ENCODE measurements at places on chromosomes 6 and 20.

- no peak for DNase-seq
Observed at GRCh38 chr20:34768096-34768495, 57.4 kb downstream of the NCOA6 start.

DNA sequence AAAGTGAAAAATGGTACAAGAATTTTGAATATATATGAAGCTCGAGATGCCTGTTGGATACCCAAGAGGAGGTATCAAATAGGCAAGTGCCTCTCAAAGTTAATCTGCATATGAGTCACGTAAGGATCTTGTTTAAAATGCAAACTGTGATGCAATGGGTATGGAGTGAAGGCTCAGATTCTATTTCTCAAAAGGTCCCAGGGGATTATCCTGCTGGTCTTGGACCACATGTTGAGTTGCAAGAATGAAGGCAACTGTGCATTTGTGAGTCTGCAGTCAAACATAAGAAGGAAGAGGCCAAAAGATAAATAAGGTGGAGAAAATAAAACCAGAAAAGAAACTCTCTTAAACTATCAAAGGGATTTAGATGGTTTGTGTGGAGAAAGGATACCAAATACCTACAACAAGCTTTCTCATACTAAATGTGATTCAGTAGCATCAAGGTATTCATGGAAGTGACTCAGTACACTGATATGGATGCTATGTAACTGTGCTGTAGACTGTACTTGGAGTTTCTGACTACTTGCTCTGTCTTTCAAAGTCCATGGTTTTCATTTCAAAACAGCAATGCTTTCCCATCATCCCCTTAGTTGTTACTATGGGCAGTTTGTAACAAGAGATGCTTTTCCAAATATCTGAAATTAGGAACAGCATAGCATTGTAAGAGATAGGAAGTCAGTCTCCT lies 106.3 kb downstream of the GFRAL start:
- no peak for DNase-seq

DNA sequence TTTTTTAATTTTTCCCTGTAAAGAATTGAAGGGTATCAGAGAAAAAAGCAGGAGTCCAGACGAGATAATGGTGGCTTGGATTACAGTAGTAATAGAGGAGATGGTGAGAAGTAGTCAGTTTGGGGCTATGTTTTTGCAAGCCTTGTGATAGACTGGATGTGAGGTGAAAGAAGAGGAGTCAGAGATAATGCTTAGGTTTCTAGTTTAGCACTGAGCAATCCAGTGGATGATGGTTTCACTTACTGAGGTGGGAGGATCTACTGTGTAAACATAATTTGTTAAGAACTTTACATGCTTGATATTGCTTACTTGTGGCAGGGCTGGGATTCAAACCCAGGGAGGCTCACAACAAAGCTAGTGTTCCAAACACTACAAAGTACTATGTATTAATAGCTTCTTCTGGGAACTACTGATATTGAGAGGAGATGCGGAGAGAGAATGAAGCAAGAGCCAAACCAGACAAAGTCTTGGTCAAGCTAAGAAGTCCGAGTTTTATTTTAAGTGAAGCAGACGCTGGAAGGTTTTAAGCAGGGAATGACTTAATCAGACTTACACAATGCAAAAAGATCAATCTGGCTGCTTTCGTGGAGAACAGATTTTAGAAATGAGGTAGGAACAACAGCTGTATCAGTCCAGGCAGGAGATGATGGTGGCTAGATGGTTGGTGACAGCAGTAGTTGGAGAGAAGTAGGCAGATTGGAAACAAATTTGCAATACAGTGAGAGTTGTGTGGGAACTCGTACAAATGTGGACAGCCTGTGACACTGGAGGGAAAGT lies 58.0 kb downstream of the ZFAND3 start:
- no peak for DNase-seq

- DNase-seq: no peak
Observed at GRCh38 chr6:167139761-167140160, 16.9 kb downstream of the CCR6 start.

- DNase-seq: no peak
Observed at GRCh38 chr20:12355185-12355584, 437.5 kb downstream of the BTBD3 start.

- DNase-seq: no peak
Observed at GRCh38 chr6:15791448-15792181, 128.8 kb upstream of the DTNBP1 start.

DNA sequence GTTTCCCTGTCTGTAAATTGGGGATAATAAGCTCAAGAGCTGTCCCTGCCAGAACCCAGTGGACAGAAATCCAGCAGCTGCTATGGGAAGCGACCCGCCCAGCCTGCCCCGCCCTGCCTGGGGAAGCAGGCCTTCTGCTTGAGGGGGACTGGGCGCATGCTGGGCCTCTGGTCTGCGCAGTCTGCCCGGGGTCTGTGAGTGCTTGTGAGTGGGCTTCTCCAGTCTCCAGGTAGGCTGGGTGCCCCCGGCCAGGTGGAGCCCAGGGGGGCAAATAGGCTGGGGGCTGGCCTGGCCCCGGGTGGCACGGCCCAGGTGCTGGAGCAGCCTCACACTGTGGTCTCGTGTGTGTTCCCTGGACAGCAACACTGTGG lies 648 bp upstream of the RBBP8NL start:
- DNase-seq: no peak

DNA sequence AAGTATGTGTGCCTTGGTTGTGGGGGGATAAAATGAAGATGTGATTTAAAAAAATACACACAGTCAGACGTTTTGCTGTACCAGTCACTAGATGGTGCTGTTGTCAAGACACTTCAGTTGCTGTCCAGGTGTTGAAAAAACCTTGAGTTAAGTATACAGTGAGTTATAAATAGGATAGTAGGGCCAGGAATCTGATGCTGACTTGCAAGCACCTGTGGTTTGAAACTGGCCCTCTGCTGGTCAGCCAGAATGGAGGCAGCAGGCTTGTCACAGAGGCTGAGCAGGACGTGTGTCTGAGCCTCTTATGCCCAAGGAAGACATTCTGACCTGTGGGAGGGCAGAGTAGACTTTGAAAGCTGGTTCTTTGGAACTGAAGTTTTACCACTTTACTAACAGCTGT lies 27.8 kb downstream of the RNF8 start:
- peak; percentile 4 for DNase-seq

- DNase-seq: no peak
Observed at GRCh38 chr6:109002051-109002697, 92.5 kb downstream of the SESN1 start.

- DNase-seq: no peak
Observed at GRCh38 chr6:7773322-7773721, 47.4 kb downstream of the BMP6 start.

- no peak for DNase-seq
Observed at GRCh38 chr20:58721951-58722778, 29.6 kb downstream of the NPEPL1 start.

DNA sequence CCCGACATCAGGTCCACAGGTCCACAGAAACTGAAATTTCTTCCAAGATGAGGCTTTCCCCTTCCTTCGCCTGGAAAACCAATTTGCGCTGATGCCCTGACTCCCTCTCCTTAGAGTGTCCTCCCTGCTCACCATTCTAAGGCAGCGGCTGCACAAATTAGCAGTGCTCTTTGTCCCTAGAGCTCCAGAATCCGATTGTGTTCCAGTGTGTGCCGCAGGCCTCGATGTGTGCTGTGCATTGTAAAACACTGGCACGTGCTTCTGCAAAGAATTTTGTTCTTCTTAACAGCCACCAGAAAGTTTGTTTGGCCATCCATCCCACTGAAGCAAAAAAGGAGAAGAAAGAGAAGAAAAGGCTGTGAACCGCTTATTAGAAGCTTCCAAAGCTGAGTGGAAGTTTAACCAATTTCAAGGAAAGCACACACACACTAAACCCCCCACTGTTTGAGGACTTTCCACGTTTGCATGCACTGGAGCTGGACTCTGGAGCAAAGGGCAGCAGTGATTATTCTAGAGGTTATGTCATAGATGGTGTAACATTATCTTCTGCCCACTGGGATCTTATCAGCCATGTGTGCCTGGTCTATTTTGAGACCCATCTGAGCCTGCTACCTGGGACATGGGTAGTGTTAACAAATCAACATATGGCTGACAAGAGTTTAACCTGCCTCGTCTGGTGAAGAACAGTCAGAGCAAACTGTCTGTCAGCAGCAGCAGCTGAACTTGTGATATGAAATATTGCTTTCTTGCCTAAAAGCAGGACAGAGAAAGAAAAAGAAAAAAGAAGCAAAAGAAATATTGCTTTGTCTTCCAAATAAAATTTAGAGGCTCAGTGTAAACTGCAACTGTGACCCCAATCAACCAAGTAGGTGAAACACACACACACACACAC lies 64.9 kb upstream of the RREB1 start:
- no peak for DNase-seq

- no peak for DNase-seq
Observed at GRCh38 chr6:160071805-160072690, 49.6 kb upstream of the SLC22A1 start.

- no peak for DNase-seq
Observed at GRCh38 chr6:3284436-3284876, 25.7 kb downstream of the PSMG4 start.

GRCh38 chr20:20473657-20474056 lies 105.8 kb downstream of the INSM1 start:
- DNase-seq: no peak

GRCh38 chr6:133855991-133856370 lies 32.9 kb upstream of the TCF21 start:
- DNase-seq: no peak

DNA sequence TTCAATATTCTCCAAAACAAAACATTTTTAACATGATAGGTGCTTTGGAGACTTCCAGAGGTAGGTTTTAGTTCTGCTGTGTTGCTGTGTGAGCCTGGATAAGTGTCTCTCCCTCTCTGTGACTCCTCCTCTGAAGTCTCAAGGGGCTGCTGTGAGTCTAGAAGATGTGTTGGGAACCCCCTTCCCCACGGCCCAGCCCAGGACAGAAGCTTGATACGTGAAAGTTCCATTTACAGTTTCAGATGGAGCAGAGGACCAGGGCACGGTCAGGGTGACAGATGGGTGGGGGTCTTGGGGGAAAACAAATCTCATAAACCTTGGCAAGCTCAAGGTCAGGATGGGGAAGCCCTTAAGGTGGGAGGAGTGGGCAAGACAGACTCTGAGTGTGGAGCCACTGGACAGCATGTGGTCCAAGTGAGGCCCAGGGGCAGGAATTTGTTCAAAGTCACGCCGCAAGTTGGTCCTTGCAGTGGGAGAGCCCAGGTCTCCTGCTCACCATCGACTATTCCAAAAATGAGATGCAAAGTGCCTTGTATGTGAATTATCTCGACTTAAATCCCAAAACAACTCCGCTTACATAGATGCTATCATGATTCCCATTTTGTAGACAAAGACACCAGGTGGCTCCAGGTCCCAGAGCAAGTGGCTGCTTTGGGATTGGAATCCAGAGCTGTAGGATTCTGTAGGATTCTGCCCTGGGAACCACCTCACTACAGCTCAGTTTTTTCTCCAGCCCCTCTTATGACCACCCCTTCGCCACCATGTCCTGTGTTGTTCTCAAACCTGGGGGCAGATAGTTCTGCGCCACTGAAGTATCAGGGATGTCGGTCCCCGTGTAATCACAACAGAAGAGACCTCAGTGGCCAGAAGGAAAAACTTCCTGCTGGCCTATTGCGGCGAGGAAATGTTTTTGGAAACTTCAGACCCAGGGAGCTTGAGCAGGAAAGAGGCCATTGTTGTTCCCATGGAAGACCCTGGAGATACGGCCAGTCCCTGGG lies 1.9 kb downstream of the TGM2 start:
- DNase-seq: no peak

- DNase-seq: no peak
Observed at GRCh38 chr20:58133020-58133808, 95.2 kb downstream of the ANKRD60 start.

- DNase-seq: no peak
Observed at GRCh38 chr6:156160007-156160794, 617.0 kb upstream of the ARID1B start.

DNA sequence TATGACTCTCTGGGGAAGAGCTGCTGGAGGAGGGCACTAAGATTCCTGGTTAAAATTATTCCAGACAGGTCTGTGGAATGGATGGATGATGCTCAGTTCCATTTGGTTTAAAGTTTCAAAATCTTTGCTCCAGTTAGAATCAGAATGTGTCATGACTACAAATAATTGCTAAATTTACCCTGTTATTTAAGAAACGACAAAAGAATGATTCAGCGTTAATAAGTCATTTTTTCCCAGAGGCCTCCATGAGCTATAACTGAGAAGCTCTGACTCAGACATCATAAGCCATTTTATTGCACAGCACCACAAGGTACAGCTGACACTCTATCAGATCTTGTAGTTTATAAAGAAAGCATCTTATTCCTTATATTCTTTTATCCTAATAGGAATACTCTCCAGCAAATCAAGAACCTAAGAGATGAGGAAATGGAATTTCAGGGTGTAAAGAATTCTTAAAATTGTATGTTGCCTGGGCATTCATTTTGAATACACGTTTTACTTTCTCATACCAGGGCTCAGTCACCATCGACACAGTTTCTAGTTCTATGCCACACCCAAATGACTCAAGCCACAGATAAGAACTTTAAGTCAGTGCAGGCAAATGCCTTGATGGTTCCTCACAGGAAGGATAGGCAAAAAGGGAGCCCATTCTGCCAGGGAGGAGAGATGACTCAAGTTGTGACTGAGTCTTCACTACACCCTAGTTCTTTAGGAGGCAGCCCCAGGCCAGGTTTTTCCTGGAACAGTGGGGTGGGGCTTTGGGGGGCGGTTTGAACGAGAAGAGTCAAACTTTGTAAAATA lies 636.0 kb downstream of the MMUT start:
- DNase-seq: no peak

DNA sequence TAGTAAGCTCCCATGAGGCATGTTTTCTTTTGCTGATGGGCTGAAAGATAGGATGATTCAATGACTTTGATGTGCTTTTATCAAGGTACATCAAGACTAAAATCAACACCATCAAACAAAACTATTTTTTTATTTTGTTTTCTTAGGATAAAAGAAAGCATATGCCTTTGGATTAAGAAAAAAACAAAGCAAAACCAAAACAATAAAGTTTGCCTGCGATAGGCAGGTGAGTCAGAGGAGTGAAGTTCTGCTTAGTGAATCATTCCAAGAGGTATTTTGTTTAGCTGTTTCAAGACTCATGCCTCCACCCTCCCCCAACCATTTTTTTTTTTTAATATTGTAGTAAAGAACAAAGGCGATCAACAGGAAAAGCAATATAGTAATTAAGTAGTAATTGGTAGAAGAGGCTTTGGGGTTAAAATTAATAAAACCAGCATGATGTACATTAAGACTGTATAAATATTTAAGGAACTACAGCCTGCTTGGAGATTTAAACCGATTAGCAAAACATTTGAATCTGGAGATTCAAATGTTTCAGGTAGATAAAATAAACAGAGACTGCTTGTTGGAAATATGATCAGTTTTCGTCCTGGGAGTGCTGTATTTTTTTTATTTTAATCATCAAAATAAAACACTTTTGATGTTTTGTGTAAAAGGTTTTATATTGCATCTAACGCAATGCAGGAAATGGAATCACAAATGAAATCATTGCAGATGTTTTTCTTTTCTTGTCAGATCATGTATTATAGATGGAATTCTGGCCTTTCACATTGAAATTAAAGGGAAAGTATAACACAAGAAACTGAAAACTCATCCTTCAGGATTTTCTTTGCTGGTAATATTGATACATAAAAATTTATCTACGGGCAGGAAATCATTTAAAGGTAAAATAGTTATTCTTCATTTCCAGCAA lies 482.3 kb upstream of the MANEA start:
- DNase-seq: no peak
